ENCODE measurements at places on chromosomes 5 and 9.

DNA sequence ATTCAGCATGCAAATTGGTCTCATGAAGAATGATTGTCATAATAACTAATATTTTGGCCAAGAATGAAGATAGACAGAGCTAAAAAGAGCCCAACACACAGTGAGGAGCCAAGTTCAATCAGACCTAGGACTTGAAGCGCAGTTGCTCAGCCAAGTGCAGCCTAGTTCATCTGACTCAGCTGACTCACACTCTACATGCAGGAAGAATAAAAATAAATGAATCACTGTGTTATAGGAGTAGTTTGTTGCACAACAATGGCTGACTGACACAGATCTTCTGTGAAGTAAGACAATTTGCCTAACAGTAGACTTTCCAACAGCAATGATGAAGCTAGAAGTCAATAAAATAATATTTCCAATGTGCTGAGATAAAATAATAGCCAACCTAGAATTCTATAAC, 261.5 kb downstream of the CEMIP2 start:
- no peak for DNase-seq

- DNase-seq: no peak
Observed at GRCh38 chr9:109699019-109699418, 81.0 kb upstream of the PALM2AKAP2 start.

DNA sequence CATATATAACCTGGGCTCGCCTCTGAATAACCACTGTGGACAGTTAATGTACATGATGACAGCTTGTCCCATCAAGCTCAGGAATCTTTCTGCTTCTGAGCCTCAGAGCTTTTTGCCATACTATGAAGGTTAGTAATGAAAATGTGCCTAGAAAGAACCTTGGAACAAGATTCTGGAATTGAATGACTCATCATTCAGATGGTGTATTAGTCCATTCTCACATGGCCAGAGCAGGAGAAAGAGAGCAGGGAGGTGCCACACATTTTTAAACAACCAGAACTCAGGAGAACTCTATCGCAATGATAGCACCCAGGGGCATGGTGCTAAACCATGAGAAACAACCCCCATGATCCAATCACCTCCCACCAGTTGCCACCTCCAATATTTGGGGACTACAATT, 542.1 kb downstream of the PRR16 start:
- DNase-seq: no peak

GRCh38 chr9:125183561-125183960, 6.0 kb downstream of the PPP6C start:
- DNase-seq: no peak

DNA sequence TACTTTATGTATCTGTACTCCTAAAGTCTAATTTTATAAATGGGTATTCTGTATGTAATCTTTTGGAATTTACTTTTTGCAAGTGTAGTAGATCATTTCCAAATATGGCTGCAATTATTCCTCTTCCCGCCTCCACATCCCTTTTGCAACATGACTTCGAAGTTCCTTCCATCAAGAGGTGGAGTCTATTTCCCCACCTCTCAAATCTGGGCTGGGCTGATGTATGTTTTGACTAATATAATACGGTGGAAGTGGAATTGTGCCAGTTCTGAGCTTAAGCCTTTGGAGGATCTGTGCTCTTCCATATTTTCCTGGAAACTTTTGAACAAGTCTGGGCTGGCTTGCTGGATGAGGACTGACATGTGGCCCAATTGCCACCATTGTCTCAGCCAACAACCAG, 155.9 kb downstream of the FGF18 start:
- no peak for DNase-seq
